ENCODE measurements at places on chromosomes 3 and 15.

GRCh38 chr3:117734496-117734895 lies 1024.9 kb downstream of the TUSC7 start:
- no peak for DNase-seq

DNA sequence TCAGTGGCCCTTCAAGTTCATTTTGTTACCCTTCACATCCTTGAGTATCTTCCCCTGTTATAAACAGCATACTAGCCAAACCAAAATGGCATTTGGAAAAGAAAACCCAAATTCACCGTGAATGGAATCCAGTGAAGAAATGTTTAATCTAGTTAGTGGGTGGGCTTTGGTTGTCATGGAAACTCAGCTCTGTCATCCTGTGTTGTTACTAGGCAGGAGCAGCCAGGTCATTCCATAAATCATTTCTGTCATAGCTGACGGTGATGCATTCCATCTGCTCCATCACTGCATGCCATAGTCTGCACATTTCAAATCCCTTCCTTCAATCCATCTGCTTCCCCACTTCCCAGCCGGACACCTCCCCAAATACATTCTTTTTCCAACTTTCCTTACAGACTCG lies 140.4 kb upstream of the CGNL1 start:
- DNase-seq: no peak

DNA sequence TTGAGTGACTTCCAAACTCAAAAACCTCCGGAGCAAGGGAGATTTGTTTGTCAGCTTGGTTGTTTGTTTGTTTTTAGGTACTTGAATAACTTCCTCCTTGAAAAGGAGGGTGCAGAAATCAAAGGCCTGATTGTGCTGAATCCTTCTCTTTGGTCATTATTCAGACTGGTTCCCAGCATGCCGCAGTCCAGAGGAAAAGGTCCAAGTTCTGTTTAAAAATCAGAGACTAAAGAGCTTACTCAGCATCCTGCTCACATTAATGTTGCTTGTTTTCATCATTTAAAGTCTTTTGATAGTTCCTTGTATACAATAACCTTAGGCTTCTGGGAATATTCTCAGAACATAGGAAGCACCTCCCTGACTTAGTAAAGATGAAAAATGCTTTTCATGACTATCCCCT lies 982 bp upstream of the SCG3 start:
- DNase-seq: no peak

DNA sequence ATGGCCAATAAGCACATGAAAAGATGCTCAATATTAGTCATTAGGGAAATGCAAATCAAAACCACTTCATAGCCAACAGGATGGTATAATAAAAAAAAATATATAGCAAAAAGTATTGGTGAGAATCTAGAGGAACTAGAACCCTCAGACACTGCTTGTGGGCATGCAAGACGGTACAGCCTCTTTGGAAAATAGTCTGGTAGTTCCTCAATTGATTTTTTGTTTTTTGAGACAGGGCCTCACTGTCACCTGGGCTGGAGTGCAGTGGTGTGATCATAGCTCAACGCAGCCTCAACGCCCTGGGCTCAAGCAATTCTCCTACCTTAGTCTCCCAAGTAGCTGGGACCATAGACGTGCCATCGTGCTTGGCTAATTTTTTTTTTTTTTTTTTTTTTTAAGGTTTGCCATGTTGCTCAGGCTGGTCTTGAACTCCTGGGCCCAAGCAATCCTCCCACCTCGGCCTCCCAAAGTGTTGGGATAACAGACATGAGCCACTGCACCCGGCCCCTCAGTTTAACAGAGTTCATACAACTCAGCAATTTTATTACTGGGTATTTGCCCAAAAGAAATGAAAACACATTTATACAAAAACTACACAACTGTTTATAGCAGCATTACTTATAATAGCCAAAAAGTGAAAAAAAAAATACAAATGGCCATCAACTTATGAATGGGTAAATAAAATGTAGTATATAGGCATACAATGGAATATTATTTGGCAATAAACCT lies 5.1 kb downstream of the PRC1 start:
- no peak for DNase-seq

DNA sequence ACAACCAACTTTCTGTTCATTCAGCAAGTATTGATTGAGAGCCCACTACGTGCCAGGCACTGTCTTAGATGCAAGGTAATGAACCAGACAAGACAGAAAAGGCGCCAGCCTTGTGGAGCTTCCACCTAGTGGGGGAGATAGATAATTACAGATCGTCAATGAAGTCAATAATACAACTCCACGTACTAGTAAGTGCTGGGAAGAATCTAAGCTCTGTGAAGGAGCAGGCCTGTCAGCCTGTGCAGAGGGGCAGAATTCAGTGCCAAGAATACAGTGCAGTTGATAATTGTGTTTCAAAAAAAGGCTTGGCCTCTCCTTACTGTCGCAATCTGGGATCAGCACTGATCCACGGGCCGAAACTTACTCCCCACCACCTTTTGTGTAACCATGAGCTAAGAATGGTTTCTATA lies 186.3 kb downstream of the FEZF2 start:
- DNase-seq: no peak

GRCh38 chr3:123503203-123503602 lies 54.3 kb upstream of the ADCY5 start:
- DNase-seq: no peak

- no peak for DNase-seq
These were observed 77.1 kb upstream of the FNDC3B start for GRCh38 chr3:171962137-171962720.

DNA sequence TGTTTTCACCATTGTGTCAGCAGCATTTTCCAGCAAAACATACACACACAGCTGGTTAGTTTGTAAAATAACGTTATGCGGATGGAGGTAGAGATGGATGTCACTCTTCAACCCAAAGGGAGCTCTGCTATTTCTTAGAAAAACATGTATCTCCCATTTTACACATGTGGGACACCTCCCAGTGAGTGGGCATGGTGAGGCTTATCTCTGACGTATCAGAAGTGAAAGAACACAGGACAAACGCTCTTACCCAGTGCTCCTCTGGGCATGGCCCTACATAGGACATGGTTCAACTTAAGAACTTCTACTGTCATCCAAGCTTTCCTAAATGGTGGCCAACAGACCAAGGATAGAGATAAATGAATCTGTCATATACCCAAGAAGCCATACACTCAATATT lies 2.1 kb downstream of the FAM240A start:
- DNase-seq: no peak

- no peak for DNase-seq
These were observed 6.5 kb upstream of the UTS2B start for GRCh38 chr3:191336833-191337232.

- DNase-seq: no peak
These were observed 7.8 kb downstream of the SPSB4 start for GRCh38 chr3:141058996-141059395.

DNA sequence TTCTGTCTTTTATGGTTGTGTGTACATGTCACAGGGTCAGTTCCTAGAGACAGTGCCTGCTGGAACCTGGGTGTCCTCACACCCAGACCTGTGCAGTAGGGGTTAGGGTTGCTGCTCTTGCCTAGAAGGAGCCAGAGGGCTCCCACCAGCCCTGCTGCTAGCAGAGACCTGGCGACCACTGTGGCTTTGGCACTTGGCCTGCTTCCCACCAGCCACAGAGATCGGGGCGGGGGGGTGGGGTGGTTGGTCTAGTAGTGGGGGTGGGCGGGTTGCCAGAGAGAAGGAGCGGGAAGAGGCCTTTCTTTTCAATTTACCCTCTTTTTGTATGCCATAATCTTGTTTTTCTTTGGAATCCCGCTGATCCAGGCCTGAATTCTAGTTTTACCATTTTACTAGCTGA lies 29.4 kb downstream of the EEFSEC start:
- no peak for DNase-seq

- DNase-seq: no peak
These were observed 103.0 kb upstream of the RPL32 start for GRCh38 chr3:12944413-12944812.
